Non-pigmented ciliary epithelial cell (primary cell): ENCODE measurements at places on chromosomes 16 and 17.

DNA sequence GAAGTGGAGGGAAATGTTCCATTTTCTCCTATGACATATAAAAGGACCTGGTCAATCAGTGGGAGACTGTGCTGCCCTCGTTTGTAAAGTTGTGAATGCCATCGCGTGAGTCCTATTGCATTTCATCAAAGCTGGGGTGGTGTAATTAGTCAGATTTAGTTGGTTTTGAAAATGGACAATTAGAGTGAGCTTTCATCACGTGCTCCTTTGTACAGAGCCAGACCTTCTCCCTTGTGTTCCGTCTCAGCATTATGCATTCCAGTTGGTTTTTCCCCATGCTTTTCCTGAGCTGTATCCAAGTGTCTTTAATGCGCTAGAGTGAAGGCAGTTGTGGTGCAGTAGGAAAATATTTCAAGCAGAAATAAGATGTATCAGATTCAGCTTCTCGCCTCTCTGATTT, 10.4 kb downstream of the SEC14L1 start:
- no peak for DNase-seq

DNA sequence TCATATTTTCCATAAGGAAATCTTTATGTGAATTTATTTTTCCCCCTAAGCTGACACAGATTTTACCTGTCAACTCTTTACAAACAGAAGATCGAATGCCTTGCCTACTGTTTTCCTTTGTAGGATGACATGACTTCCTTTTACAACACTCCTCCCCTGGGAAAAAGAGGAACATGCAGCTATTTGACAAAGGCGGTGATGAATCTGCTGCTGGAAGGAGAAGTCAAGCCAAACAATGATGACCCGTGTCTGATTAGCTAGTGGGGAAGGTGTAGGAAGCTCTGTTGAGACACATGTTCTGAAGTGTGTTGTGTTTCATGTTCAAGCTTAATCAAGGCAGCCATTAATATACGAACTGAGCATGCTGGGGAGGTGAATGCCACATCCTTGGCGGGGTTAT, 238.0 kb downstream of the PHKB start:
- no peak for DNase-seq

DNA sequence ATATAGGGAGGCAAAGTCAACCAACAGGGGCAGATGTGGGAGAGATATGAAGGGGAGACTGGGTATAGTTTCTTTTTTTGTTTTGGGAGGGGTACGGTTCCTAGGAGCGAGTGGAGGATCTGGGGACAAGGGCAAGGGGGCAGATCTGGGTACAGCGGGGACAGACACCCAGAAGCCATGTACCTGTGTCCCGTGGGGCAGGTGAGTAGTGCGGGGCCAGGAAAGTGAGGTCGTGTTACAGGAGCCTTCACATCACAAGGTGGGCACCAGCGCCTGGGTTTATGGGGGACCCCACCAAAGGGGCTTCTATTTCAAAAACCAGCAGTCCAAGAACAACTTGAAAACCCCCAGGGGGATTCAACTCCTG, 11.5 kb downstream of the LITAF start:
- DNase-seq, result no peak

- DNase-seq, result no peak
These were observed 64.7 kb downstream of the HELZ start for GRCh38 chr17:67180275-67180674.

DNA sequence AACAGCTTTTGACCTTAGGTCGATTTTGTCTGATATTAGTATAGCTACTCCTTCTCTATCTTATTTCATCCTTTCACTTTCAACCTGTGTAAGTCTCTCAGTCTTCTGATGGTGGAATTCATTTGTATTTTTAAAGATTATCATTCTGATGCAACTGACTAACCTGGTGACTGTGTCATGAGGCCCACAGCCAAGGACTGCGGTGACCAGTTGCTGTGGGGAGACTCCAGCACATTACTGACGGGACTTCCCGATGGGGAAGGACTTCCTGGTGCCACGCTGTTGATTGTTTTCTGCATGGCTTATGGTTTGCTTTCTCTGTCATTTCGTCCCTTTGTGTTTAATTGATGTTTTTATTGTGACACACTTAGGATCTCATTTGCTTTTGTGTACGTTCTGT, 34.2 kb downstream of the RMI2 start:
- DNase-seq, result no peak

- DNase-seq, result no peak
These were observed 23.3 kb upstream of the CA10 start for GRCh38 chr17:52181782-52182181.
